ENCODE measurements at places on chromosomes 13 and 19. TPM values are rescaled to one million over a fixed set of nuclear protein-coding genes. Genes with fewer than 3 reads are reported as not detected.

- peak; percentile 19 for DNase-seq
These were observed 85.2 kb downstream of the LRRC63 start for GRCh38 chr13:46296921-46297320.

ZSCAN4 gene
- not detected for total RNA-seq

DNA sequence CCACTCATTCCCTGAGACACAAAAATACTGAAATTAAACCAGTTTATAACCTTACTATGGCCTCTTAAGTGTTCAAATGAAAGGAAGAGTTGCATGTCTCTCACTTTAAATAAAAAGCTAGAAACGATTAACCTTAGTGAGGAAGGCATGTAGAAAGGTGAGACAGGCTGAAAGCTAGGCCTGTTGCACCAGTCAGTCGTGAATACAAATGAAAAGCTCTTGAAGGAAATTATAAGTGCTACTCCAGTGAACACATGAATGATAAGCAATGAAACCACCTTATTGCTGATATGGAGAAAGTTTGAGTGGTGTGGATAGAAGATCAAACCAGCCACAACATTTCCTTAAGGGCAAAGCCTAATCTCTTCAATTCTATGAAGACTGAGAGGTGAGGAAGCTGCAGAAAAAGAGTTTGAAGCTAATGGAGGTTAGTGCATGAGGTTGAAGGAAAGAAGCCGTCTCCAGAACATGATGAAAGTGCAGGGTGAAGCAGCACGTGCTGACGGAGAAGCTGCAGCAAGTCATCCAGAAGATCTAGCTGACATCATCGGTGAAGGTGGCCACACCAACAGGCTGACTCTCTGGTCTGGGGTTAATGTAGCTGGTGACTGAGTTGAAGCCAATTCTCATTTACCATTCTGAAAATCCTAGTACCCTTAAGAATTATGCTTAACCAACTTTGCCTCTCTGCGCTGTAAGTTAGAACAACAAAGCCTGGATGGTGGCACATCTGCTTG is 94.5 kb upstream of the TEX29 start:
- no peak for DNase-seq

ZNF8 gene
- total RNA-seq, result 11.2 TPM

GRCh38 chr19:4007836-4008539 is 452 bp downstream of the PIAS4 start:
- DNase-seq, result peak; percentile 40

TUBB4A gene
- 18.0 TPM for total RNA-seq

DNA sequence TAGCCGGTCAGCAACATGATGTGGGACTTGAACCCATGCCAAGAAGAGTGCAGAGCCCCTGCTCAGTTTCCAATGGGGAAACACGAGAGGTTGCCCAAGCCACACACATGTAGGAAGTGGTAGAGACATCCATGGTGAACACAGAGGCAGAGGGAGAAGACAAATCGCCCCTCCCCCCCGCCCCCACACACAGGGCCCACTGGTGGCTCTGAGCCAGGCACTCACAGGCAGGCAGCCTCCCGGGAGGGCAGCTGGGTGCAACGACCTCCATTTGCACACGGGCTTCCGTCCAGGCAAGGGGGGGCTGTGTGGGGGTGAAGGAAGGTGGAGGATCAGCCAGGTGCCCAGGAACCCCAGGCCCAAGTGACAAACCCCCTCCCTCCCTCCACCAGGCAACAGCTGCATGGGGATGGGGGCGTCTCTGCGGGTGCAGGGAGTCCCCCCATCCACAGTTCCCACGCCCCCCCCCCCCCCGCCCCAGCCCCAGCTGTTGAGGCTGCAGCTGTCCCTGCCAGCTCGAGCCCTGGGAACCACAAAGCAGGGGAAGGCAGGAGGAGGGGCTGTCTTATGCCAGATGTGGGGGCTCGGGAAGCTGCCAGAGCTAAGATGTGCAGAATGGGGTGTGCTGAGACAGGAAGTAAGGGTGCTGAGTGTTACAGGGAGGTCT is 3.4 kb downstream of the NOTCH3 start:
- no peak for DNase-seq

GRCh38 chr13:91372911-91373310 is 25.4 kb downstream of the MIR17HG start:
- DNase-seq, result no peak

DNA sequence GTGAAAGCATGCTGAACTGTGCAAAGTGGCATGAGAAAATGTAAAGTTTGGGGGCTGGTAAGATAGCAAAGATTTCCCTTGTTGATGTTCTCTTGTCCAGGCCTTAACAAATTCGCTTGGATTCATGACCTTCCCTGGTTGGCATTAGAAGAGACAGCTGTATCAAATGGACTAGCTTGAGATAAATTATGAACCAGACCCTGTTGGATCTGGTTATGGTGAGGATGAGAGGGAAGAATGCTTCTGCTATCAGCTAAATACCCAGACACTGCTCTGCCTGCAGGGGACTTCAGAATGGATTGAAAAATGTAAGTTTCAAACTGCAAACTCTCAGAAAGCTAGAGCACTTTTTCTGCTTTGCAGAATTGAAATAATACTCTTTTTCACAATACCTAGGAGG is 135.2 kb downstream of the EFNB2 start:
- no peak for DNase-seq

ZNF227 gene
- total RNA-seq, result 17.2 TPM
